Hematopoietic multipotent progenitor cell treated with erythropoietin and hydrocortisone succinate and interleukin-3 and kit ligand, for 4 days (in vitro differentiated cells): ENCODE measurements at places on chromosomes 7 and 10.
A peak's percentile ranks its signal among the peaks of the same experiment; 100 is the strongest.

GRCh38 chr10:28434063-28434462, 98.9 kb upstream of the WAC start:
- no peak for DNase-seq

GRCh38 chr10:48439031-48439430, 132.6 kb downstream of the MAPK8 start:
- no peak for DNase-seq

GRCh38 chr10:115773832-115774231, 499.2 kb downstream of the GFRA1 start:
- DNase-seq, result no peak

DNA sequence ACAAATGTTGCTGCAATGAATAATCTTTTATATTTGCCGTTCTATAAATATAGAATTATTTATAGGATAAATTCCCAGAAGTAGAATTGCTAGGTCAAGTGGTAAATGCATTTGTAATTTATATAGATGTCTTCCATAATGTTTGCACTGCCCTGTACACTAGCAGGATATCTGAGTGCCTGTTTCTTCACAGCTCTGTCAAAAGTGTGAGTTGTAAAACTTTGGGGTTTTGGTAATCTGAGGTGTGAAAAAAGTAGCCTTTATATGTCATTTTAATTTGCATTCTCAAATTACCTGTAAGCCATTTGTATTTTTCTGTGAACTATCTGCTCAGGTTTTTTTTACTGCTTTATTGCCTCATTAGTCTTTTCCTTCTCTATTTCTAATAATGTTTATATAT, 271.2 kb downstream of the NEBL start:
- DNase-seq, result no peak

GRCh38 chr10:110414548-110415309, 83.0 kb upstream of the DUSP5 start:
- peak; percentile 71 for DNase-seq

- DNase-seq, result peak; percentile 83
These were observed at the start of gene PTPRN2 for GRCh38 chr7:158587162-158588084. Gene PTPRN2 (minus strand): TSS chr7:158587823.

GRCh38 chr7:44172803-44173424, 16.3 kb downstream of the GCK start:
- no peak for DNase-seq

DNA sequence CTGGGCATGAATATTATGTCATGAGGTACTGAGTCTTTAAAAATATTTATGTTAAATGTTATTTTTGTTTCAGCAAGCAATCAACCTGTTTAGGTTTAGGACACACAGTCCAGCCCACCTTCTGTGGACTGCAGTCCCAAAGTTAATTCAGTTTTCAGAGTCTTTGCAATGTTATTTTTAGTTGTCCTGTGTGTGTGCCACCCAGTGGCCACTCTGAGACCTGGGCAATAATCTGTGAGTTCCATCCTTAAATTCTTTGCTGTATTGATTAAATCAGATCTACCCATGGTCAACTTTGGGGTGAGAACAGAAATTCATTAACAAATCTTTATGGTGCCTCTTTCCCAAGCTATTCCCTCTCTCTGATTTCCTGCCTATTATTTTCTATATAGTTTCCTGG, 415.1 kb downstream of the CCSER2 start:
- DNase-seq, result peak; percentile 14

- DNase-seq, result peak; percentile 44
These were observed at the start of gene ABCB4 for GRCh38 chr7:87475359-87476178. Gene ABCB4 (minus strand): TSS chr7:87475680. CDS start chr7:87475465, 215 bp downstream.

DNA sequence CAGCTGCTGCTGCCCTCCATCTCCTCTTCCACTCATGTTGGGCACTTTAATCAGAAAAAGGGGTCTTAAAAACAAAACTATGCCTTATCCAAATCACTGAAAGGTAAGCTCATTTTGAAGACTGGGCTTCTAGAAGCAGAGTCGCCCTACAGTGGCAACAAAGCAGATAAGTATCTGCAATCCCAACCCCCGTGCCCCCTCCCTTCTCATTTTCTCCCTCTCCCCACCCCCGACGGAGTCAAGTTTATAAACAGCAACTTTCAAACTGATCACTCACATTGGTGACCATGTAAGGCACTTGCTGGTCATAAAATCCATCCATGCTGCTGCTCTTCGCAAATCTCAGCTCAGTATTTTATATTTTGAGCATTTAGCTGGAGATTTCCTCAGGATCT, 738 bp downstream of the ETV1 start:
- DNase-seq, result no peak

- DNase-seq, result no peak
These were observed 253.3 kb downstream of the TNS3 start for GRCh38 chr7:47328392-47329319.
